ENCODE measurements at places on chromosomes 1 and 21.

- DNase-seq: no peak
Measured at GRCh38 chr1:75786901-75787493, 941 bp downstream of the RABGGTB start.

- DNase-seq: no peak
Measured at GRCh38 chr1:229031061-229031460, 239.8 kb upstream of the RAB4A start.

DNA sequence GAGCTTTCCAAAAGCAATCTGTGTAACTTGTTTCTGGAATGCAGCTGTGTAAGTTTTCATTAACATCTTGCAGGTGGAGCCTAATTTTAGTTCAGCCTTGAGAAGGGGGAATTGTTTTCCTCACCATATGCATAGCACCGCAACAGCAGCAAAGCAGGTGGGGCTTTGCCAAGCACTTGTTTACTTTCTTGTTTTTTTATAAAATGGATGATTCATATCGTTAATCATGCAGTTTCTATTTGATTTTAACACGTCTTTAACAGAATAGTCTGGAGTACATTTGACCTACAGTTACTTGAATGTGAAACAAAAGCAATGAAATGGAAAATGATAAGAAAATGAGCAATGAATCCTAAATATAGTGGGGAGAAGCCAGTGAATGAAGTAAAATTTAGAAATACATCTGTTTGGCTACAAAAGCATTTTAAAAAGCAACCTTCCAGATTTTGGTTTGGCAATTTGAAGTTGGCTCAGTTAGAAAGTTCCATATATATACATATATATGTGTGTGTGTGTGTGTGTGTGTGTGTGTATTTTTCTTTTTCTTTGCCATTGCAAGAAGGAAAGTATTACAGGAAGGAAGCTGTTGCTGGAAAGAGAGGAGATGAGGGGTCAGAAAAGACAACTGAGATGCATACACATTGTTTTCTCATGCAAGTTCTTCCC is 119.0 kb upstream of the ADGRL2 start:
- DNase-seq: no peak

GRCh38 chr1:205785446-205785845 is 10.2 kb upstream of the RAB29 start:
- DNase-seq: no peak

- no peak for DNase-seq
Measured at GRCh38 chr21:39377444-39378050, 28.7 kb upstream of the HMGN1 start.

GRCh38 chr1:210123924-210124589 is 108.5 kb upstream of the SERTAD4 start:
- no peak for DNase-seq
